C1 segment of cervical spinal cord (tissue), 14 donors: ENCODE measurements at places on chromosomes 3 and 15.

GRCh38 chr15:43329217-43329959 lies 985 bp downstream of the LCMT2 start:
- DNase-seq = no peak

- DNase-seq = peak; percentile 96
Measured at GRCh38 chr3:141368062-141368924, at the start of gene ZBTB38. Gene ZBTB38 (plus strand): TSS chr3:141368504. CDS start chr3:141442389, 73,885 bp downstream.

GRCh38 chr15:56293495-56294292 lies 50.0 kb upstream of the RFX7 start:
- DNase-seq = no peak

- no peak for DNase-seq
Measured at GRCh38 chr15:39041979-39042495, 477.4 kb upstream of the RASGRP1 start.

- DNase-seq = no peak
Measured at GRCh38 chr3:76034649-76035048, 249.3 kb upstream of the ZNF717 start.

DNA sequence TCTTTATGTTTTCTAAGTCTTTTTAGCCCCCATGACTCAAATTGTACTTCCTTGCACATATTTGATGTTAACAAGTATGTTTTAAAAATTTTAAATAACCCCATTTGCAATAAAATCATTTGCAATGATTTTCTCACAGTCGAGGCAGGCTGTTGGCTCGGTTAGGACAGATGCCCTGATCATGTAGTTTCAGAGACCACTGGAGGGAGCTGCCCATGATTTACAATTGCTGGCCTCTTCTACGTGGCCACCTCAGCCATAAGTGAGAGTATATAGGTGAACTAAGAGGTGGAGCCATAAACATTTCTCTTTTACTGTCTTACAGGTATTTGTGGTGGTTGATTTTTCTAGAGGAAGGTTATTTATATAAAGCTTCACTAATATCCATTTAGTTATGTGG lies 1.7 kb downstream of the DTWD1 start:
- no peak for DNase-seq

DNA sequence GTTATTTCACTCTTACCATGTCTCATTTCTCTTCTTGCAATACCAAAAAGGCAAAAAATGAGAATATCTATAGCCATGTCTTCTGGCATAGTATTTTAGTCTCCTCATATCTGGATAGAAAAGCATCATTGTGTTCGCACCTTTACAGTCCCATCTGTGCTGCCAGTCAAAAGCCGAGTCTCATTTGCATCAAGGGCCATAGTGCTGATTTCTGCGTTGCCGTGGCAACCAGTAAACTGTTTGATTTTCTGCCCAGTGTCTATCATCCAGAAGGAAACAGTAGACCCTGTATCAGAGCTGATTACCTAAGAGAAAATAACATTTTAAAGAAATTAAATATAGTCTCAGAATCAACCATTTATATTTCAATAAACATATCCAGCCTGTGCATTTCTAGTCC lies 86.1 kb upstream of the SERPINI2 start:
- no peak for DNase-seq

DNA sequence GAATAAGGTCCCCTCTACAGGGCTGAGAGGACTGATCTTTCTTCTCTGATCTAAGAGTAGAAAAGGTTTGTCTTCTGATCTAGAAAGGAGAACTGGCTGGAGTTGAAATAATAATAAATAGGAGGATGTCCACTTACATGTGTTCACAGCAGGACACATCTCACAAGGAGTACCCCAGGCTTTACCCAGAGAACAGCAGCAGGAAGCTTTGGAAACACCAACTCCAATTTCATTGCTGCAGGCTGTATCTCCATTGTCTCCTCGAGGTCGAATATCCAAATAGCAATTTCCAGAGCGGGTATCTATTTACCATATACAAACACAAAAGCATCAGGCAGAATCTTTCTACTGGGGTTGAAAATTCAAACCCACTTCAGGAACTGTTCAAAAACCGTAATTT lies 136.6 kb downstream of the DUT start:
- DNase-seq = no peak

DNA sequence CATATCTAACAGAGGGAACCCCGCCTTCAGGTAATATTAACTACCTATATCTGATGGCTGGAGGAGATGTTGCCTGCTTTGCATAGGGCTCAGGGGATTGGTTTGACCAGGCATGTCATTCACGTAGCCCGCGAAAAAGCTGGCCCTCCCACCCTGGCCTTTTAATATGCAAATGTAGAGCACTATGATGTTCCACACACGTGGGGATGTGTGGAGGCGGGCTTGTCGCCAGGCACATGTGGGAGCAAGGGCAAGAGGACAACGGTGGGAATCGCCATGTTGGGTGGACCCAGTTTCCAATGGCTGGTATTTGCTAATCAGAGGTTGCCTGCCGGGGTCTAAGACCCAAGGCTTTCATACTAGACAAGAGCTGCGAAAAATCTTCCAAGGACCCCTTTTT lies 469.8 kb downstream of the ZPLD1 start:
- DNase-seq = no peak

DNA sequence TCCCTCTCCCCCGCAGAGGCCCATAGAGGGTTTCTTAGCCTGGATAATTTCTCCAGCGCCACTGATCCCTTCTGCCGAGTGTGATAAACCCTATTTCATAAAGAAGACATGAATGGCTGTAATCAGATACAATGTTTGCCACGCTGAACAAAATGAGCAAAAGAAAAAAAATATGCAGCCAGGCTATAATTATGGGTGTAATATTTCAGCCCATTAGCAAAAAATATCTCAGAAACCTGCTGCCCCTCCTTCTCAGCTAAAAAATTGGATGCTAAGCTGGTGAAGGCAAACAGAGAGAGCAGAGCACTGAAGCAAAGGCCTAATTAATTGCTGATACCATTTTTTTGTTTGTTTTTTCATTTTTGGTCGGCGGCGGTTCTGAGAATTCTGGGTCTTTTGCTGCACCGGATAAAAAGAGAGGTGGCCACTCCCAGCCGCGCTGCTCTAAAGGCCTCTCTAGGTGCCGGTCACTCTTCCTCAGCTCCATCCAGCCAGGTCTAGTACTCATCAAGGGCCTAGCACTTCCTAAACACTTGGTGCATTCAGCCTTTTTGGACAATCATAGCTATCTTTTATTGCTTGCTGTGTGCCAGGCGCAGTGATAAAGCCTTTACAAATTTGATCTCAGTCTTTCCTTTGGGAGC lies 128.7 kb upstream of the TLE3 start:
- DNase-seq = no peak

DNA sequence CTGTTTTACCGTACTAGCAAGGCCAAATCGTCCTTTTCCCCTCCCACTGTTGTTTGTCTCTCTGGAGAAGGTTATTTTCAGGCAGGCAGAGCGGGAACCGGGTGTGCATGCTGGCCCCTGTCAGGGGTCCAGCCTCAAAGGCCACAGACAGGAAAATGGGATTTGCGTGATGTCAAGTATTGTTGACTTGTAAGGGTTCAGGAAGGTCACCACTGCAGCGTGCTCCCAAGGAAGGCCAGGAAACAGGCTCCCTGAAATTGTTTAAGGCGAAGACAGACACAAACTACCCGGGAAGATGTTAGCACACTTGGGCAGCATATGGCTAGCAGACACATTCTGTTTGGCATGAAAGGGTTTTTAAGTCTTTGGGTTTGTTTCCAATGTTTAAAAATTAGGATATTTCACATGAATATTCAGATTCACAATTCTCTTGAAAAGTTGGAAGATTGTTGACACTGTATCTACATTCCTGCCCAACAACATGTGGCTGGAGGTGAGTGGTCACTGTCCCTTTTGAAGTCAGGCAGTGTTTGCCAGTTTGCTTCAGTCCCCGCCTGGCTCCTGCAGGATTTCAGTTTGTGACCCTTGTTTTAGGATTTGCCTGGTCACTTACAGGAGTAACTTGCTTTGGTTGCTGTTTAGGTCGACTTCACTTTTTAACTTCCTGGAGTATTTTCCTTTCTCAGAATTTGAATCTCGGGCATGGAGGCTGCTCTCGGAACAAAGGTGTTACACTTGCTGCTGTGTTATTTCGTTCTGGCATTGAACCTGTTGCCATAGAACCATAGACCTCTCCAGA lies 90.4 kb downstream of the BDH1 start:
- DNase-seq = no peak

- no peak for DNase-seq
Measured at GRCh38 chr15:45276831-45277230, 24.8 kb downstream of the SLC28A2 start.

- no peak for DNase-seq
Measured at GRCh38 chr3:161104561-161105551, at the start of gene B3GALNT1. Gene B3GALNT1 (minus strand): TSS chr3:161105349. CDS start chr3:161086754, 18,595 bp downstream.

DNA sequence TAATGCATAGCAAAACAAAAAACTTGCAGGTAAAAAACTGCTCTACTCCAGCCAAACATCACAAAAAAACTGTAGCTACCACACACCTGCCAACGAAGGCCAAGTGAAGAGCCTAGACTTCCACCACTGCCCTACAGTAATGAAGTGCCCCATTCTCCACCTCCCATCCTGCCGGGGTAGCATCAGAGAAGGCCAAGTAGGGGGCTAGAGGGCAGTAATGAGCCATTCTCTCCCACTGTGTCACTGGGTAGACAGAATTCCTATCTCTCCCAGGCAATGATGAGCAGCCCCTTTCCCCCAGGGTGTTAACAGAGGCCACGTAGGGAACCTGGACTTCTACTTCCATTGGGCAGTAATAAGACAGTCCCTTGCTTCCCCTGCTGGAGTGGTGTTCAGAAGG lies 9.5 kb downstream of the SEC22C start:
- no peak for DNase-seq

- DNase-seq = no peak
Measured at GRCh38 chr15:83283813-83284558, 478 bp downstream of the BNC1 start.

DNA sequence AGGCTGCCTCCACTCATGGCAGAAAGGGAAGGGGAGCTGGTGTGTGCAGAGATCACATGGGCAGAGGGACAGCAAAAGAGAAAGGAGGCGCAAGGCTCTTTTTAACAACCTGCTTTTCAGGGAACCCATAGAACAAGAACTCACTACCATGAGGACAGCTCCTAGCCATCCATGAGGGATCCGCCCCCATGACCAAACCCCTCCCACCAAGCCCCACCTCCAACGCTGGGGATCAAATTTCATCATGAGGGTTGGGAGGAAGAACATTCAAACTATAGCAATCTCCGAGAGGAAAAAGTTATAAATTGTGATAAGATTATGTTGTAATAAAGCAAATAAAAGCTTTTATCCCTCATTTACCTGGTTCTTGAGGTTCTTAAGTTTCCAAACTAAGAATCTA lies 84.7 kb upstream of the LMCD1 start:
- DNase-seq = no peak

DNA sequence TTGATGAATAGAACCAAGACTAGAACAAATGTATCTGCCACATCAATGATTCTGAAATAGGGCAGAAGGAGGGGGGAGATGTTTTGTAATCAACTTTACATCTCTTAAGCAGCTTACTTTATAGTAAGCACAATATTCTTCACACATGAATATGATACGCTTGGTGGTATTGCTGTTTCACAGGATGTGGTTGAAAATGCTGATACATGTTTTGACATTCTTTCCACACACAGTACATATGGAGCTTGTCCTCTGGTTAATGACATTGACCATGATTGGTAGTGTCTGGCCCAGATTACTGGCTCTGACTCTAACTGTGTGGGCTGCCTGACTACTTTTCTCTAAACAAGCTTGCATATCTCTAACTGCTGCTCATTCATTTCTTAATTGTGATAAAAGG lies 168.9 kb downstream of the KLHL25 start:
- no peak for DNase-seq

DNA sequence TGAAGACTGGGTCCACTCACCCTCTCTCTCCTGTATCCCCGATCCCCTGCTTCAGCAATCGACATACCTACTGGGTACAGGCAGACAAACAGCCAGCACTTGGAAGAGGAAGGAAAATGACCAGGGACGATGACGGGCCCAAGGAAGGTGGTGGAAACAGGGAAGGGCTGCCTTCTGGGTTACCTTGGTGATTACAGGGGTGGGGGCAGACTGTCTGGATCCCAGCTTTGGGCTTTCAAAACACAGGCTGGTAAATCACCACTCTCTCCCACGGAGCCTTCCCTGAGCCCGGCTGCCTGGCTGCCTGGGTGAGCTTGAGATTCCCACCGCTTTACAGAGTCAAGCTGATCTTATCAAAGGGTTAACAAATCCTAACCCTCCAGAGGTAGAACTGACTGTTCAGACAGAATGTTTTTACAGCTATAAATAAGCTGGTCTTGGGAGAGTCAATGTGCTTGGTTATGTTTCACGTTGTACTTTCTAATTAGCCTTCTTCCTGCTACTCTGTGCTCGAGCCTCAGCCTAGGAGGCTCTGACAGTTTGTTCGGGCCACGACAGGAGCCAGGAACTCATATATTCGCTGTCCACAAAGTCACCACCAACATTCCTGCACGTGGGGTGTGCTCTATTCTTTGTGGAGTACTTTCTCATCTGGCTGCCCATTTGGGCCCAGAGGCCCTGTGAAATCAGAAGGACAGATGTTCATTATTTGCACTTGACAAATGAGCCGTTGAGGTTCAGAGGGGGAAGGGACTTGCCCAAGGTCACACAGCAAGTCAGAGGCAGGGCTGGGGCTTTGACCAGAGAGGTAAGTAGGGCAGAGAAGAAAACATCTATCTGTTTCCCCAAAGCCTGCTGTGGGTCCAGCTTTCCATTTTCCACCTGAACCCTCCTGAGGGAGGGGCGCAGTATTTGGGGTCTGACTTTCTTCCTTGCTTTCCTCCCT lies 63.5 kb downstream of the FEM1B start:
- DNase-seq = no peak

DNA sequence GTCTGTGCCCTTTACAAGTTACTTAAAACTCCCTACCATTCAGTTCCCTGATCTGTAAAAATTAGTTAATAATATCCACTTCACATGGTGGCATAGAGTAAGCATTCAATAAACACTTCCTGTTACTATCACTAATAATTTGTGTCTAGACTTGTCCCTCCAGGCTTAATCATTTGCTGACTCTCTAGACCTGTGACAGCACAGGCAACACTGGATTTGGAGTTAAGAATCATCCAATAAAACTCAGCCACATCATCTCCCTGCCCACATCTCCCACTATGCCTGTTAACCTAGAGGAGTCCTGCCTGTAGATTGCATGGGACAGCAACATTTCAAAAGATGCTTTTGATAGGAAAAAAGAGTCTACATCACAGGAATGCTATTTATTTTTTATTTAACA lies 564.6 kb downstream of the MFSD1 start:
- DNase-seq = no peak

DNA sequence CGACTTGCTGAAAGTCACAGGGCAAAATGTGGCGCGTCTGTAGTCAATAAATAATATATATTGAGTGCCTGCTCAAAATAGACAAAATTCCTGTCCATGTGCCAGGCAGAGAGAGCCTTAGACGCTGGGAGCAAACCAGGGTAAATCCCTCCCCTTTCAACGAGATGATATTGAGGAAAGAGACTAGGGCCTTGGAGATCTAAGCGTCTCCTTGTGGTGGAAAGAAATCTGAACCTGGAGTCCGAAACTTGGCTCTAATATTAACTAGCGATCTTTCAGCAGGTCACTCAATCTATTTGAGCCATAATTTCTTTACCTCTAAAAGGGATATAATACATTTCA lies 348 bp upstream of the DPP8 start:
- no peak for DNase-seq
